Left ventricle myocardium superior (tissue), 1 donor: ENCODE measurements at places on chromosomes 6 and 20.

DNA sequence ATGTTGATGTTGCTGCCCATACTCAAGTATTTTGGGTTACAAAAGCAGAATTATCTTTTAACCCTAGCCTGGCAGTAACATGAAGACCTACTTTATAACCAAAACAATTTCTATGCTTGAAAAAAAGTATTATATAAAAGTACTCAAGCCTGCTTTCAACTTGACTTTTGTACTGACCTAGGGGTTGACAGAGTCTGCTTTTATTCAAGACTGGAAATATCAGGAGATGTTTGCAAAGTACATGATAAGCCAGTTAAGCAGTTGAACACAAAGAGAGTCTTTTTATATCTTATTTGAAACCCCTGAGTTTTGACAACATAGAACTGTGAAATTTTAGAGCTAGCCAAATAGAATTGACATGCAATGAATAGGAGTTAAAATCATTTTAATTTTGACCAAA is 159.8 kb downstream of the KCNQ5 start:
- no peak for DNase-seq

GRCh38 chr20:61925555-61926252 is 140.0 kb downstream of the TAF4 start:
- DNase-seq = peak; percentile 23

DNA sequence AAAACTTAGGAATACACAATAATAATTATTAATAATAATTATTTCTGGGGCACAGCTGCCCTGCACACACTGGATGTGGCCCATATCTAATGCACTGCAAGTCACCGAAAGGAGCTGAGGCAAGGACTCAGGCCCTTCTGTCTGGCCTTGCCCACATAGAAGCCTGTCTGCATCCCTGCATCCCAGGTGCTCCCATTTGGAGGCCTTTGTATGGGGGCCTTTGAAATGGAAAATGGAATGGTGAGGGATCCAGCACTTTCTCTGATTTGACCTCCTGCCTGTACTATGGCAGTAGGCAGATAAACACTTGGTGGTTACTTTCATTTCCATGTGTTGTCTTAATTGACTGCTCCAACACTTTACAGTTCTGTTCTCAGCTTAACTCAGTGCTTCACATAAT is 75.7 kb upstream of the PTCHD4 start:
- no peak for DNase-seq

DNA sequence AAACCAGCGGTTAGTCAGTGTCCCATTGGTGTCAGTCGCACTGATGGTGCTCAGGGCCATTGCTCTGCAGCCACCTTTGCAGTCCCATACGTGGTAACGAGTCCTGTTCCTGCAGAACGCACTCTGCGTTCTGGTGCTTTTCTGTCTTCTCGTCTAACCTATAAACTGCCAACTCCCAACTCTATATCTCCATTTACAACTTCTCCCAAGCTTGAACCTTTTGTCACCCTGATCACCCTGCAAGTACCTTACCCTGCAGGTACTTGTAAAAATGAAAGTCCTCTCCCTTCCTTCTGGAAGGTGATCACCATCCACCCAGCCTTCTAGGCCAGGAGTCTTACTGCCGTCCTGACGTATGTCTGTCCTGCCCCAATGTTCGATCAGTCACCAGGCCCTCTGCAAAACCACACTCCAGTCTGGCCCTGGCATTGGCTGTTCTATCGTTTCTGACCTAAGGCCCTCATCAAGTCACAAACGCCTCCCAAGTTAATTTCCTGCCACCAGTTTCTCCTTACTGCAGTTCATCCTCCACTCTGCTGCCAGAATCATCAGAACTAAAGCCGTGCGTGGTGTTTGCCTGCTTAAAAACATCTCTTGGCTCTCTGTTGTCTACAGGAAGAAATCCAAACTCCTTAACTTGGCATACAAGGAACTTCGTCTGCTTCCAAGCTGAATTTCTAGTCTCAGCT is 7.9 kb downstream of the RREB1 start:
- DNase-seq = no peak

GRCh38 chr6:127073222-127073621 is 45.2 kb upstream of the RSPO3 start:
- no peak for DNase-seq
